Stimulated activated CD4-positive, alpha-beta T cell treated with anti-CD3 and anti-CD28 coated beads, Interleukin-12 subunit alpha, Interleukin-12 subunit beta, amount 100 ng/mL, for 4 hours (primary cell): ENCODE measurements at places on chromosomes 7 and 10.

- DNase-seq, result peak; percentile 19
These were observed 33.1 kb upstream of the GALNT11 start for GRCh38 chr7:151992375-151992774.

DNA sequence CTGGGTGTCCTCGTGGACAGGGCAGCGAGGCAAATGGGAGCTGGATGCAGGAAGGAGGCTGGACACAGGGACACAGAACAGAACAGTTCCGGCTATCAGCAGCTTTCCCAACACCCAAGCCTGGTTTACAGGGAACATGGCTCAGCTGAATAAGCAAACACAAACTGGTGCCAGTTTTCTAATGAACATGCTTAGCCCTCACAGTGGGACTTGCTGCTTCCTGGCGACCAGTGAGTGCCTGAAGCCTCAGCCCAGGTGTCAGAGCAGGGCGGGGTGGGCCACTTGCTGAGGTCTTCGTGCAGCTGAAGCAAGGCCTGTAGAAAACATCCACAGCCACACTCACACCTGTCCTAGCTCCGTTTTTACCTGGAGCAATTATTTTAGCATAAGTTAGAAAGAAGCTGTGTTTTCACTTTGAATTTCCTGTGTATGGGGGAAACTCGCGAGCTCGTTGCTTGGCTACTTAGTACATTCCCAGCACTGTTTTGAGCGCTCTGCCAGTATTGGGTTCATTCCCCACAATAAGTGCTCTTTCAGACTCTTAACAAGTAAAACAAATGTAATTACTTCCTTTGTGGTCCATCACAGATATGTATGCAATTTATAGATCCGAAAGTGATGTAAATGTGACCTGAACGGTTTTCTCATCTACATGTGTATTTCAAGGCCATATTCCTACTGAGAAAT is 261.2 kb upstream of the SHH start:
- no peak for DNase-seq

GRCh38 chr7:98668255-98668654 is 51.2 kb downstream of the NPTX2 start:
- no peak for DNase-seq

DNA sequence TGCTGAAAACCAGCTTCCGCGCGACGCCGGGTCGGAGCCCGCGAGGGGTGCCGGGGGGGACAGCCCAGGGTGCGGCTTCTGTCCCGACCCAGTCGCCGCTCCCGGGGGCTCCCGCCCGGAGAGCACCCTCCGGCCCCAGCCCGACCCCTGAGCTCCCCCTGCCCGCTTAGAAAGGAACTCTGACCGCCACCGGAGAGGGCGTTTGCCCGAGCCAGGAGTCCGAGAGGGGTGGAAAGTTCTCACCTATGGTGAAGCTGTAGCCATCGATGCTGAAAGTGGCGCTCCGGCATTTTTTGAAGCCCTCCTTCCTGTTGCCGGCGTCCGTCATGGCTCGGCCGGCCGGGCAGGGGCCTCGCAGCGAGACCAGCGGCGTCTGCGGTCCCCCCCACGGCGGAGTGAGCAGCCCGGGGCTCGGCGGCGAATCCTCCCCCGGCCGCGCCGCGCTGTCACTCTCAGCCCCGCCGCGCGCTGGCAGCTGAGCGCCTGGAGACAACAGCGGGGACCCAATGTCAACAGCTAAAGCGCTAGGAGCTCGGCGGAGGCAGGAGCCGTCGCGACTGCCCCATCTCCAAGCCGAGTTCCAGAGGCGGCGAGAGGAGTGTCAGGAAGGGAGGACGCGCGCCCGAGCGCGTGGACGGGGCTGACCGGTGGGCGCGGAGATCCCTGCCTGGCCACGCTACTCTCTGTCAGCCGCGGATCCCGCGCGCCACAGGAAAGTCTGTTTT is 191.6 kb downstream of the LSM5 start:
- no peak for DNase-seq

DNA sequence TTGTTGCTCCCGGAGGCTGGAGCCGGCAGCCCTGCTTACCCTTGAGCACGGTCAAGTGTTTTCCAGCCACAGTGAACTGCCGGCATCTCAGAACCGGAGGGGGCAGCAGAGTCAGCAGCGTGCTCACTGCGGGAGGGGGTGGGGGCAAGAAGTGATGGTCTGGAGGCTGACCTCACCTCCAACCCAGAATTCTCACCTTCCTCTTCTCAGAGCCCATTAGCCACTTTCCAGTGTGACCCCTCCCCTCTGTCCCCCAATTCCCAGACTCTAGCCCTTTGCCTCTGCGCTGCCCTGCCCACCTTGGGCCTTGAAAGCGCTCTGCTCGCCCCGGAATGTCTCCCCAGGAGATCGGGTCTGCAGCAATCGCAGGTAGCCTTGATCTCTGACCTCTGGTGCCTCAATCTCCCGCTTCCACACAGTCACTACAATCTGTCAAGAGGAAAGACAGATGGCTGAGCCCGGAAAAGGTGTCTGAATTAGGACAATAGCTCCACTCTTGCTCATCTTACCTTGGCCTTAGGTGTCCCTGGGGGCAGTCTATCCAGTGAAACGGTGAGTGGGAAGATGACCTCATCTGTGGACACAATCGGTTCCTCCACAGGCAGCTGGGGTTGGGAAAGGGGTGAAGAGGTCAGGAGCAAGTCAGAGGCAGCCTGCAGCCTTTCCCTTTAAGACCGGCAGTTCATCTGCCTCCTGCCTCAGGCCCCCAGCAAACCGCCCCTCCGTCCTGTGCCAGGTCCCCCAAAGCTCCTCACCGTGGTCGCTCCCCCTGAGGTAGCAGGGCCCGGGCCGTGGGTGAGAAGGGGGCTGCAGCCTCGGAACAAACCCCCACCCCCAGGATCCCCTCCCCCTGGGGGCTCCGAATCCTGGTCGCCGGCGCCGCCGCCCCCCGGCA is 942 bp downstream of the TRAPPC14 start:
- no peak for DNase-seq
